ENCODE measurements at places on chromosomes 2 and 18. TPM values are rescaled to one million over a fixed set of nuclear protein-coding genes. Genes with fewer than 3 reads are reported as not detected.

DNA sequence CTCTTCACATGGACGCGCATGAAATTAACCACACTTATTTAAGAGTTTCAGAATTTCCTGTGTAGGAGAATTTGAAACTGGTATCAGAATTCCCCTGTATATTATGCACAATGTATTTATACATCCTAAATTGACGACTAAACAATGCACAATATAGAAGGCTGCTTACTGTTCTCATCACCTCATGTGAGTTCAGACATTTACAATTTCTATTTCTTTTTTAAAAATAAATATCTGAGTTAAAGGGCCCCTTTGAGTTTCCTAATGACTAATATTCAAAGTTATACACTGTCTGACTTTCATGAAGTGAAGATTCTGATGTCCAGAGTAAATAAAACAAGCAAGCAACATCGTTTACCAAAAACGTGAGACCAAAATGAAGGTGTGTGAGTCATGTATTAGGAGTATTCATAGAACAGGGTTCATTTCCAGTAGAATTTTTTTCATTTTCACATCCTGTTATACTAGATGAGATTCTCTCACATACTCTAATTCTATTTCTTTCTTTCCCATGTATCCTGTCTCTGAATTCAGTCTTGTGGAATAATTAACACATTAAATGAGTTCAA, 406.2 kb downstream of the NUP35 start:
- DNase-seq: no peak

- no peak for DNase-seq
Measured at GRCh38 chr2:70890469-70891065, 45.1 kb upstream of the ATP6V1B1 start.

Gene STAMBP
- 64.2 TPM for polyA plus RNA-seq

Gene TLX2
- not detected for polyA plus RNA-seq

Gene IL36B
- not detected for polyA plus RNA-seq

GRCh38 chr2:11896386-11896785, 150.0 kb downstream of the LPIN1 start:
- no peak for DNase-seq

- no peak for DNase-seq
Measured at GRCh38 chr2:168916331-168916675, 15.2 kb downstream of the G6PC2 start.

Gene SERPINB4
- polyA plus RNA-seq: not detected

Gene FZD7
- 75.5 TPM for polyA plus RNA-seq

- DNase-seq: no peak
Measured at GRCh38 chr2:1766851-1767811, 22.8 kb upstream of the PXDN start.

DNA sequence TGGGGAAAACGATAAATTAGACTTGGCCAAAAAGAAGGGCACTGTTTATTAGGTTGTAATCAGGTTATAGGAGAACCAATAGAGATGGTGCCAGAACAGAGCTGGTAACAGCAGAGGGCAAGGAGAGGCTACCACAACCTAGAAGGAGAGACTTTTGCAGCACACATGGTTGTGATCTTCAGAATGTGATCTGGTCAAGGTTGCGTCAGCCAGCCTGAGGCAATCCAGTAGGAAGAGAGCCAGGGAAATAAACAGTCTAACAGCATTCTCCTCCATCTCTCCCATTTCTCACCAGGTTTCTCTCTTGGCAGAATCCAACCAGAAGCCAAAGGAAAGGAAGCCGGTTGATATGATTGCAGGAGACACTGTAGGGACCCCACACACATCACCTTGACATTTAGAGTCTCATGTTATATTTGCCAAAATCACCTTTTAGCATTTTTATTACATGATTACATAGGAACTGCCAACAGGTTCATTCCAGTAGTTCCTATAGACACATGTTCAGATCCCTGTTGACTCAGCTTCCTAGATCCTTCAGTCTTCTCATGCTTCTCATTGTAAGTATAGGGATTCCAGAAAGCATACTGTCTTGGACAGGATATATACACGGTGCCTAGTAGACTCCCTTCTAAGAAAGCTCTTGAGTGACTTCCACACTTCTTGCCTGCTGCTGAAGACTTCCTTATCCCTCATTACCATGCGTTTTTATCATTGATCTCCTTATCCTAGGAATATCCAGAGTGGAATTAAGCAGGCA, 17.6 kb upstream of the SPATS2L start:
- DNase-seq: no peak

GRCh38 chr2:229178117-229178516, 93.0 kb downstream of the PID1 start:
- DNase-seq: no peak

DNA sequence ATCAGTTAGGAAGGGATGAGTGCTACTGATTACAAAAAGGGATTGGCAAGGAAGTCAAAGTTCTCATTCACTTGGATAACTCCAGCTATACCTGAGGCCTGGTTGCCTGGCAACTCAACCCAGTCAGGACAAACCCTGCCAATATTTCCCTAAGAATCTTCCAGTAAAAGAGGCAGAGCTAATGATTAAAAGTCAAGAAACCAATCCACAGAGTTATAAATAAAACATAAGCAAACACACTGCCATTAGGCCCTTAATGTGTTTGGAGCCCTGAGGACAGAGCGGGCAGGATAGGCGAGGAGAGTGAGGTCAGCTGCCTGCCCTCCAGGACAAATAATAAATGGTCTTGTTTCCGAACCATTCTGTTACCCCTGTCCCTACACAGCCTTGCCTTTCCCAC, 215.6 kb upstream of the NABP1 start:
- DNase-seq: no peak

GRCh38 chr18:51290860-51291259, 93.4 kb upstream of the MEX3C start:
- no peak for DNase-seq

DNA sequence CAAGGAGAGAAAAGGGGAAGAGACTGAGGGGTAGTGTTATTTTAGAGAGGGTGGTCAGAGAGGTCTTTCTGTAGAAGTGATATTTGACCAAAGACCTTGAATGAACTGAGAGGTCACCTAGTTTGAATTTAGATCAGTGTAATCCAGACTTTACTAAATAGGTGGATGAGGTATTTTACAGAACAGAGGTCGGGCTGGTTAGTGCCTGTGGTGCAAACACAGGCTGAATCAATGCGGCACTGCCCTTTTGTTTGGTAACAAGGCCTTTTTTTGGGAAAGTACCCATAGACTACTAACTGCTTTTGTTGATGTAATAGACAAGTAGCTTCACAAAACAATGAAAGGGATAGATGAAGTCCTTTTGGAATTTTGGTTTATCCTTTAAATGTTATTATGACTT, 15.9 kb downstream of the RAPGEF4 start:
- no peak for DNase-seq

Gene KRTCAP3
- 8.1 TPM for polyA plus RNA-seq

DNA sequence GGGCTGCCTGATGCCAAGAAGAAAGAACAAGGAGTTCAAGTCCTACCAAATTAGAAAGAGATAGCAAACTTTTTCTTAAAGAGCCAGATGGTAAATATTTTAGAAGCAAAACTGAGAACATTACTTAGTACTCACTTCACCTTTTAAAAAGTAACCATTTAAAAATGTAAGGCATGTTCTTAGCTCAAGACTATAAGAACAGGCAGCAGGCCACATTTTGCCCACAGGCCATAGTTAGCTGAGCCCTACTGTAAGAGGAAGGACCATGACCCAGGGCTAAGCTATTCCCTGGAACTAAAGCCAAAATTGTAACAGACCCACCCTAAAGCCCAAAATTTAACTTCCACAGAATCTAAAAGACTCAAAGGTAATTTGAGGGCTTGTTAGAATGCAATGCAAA, 31.3 kb downstream of the USP40 start:
- no peak for DNase-seq

DNA sequence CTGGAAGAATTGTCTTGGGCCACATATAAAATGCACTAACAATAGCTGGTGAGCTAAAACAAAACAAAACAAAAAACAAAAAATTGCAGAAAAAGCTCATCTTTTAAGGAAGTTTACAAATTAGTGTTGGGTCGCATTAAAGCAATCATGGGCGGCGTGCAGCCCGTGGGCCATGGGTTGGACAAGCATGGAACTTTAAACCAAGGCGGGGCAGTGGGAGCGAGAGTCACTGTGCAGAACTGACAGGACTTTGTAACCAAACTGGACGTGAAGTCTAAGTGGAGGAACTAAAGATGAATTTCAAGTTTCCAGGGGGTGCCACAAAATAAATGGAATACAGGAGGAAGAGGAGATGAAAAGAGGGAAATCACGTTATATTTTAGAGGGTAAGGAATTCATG, 80.7 kb downstream of the PSMG2 start:
- no peak for DNase-seq

Gene COA5
- polyA plus RNA-seq: 83.0 TPM

Gene LRPPRC
- polyA plus RNA-seq: 131 TPM

- no peak for DNase-seq
Measured at GRCh38 chr2:105181282-105181681, 60.3 kb upstream of the GPR45 start.

- DNase-seq: no peak
Measured at GRCh38 chr2:96506016-96506906, 1.1 kb upstream of the NEURL3 start.

GRCh38 chr2:133377021-133377481, 191.2 kb downstream of the NCKAP5 start:
- DNase-seq: no peak

DNA sequence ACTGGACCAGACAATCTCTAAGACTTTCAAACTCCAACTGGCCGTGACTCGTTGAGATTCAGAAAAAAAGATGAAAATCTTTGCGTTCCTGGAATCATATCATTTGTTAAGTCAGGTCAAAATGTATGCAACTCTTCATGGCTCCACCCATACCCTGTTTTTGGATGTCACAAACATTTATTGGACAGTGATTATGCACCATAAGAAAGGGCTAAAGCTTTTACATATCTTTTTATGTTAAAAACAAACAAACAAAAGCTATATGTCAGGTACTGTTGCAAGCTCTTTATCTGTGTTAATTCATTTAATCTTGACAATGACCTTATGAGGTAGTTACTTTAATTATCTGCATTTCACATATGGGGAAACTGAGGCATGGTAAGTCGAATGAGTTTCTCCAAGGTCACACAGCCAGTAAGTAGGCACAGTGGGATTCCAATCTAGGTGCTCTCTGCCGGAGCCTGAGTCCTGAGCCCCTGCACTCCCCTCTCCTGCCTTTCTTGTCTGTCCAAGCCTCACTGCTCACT, 145.7 kb upstream of the MYCN start:
- no peak for DNase-seq

Gene GAREM2
- polyA plus RNA-seq: 5.9 TPM

DNA sequence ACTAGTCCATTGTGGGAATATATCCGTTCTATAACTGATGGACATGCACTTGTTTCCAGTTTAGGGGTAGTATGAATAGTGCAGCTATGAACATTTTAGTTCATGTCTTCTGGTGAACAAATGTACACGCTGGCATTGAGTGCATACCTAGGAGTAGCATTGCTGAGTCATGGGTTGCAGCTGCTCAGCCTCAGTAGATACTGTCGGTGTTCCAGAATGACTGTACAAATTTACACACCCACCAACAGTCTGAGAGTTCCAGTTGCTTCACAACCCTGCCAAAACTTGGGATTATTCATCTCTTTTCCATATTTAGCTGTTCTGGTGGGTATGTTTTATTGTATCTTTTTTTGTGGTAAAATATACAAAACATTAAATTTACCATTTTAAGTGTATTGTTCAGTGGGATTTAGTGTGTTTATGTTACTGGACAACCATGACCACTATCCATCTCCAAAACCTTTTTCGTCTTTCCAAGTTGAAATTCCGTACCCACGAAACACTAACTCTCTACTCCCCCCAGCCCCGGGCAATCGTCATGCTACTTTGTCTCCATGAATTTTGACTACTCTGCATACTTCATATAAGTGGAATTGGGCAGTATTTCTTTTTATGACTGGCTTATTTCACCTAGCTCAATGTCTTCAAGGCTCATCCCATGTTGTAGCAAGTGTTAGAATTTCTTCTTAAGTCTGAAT, 281.0 kb downstream of the PRKCE start:
- DNase-seq: no peak

DNA sequence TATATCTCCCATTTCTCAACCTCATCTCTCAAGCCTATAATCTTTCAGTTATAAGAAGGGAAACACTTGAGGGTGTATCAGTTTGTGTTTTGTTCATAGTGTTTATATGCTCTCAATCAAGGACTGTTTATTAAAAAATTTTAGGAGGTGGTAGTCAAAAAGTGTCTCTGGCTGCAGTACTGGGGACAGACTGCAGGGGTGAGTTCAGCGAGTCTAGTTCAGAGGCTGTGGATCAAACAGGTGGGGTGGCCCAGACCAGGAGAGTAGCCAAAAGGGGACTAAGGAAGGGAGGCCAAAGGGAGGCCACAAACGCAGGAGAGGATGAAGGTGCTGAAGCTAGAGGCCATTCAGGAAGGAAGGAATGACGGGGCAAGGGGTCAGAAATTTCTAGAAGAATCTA, 136.3 kb downstream of the MSH2 start:
- DNase-seq: no peak

Gene FAM237A
- polyA plus RNA-seq: not detected

DNA sequence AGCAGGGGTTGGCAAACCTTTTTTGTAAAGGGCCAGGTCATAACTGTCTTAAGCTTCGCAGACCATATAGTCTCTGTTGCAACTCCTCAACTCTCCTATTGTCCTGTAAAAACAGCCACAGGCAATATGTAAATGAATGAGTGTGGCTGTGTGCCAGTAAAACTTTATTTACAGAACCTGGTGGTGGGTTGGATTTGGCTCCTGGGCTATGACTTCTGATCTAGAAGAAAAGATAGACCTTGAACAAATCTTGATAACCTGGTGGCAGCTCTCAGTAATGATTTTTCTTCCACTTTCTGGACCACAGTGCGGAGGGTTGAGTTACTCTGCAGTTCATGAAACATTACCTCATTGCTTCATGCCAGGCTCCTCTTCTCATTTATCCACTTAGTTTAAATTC, 139.3 kb downstream of the MYCN start:
- DNase-seq: no peak

DNA sequence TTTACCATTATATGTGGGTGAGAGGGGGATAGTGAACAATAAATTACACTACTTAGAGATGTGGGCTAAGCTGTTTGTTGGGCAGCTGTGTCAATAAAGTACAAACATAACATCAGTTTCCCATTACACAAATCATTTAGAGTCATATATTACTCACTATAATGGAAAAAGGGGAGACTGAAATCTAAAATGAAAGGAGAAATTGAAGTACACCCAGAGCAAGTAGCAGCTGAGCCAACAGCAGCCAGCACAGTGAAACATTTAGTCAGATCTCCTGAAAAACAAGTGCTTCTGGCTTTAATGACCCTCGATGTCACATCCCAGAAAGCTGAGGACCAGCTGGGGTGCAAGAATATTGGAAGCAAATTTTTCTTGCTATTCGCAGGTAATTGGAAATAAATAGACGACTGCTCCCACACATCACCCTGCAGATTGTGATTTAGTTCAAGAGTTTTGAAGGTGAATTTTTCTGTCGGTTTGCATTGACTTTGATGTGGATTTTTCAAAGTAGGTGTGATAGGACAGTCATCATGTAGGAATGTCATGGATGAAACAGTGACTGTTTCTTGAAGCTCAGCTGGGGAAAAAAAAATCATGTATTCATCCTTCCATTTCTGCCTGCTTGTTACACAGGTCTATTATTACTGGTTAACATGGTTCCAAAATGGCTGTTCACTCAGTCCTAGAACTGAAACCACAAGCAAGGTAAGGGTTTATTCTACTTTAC, 1607.3 kb upstream of the CELF4 start:
- DNase-seq: no peak

GRCh38 chr2:180572346-180572745, 408.1 kb upstream of the UBE2E3 start:
- no peak for DNase-seq
